Cortex of kidney (tissue), 1 donor: ENCODE measurements at places on chromosomes 3 and 15.

- DNase-seq = no peak
Observed at GRCh38 chr15:62426387-62426956, 261.4 kb upstream of the C2CD4B start.

GRCh38 chr15:71162309-71162708 lies 47.0 kb downstream of the THSD4 start:
- DNase-seq = no peak

DNA sequence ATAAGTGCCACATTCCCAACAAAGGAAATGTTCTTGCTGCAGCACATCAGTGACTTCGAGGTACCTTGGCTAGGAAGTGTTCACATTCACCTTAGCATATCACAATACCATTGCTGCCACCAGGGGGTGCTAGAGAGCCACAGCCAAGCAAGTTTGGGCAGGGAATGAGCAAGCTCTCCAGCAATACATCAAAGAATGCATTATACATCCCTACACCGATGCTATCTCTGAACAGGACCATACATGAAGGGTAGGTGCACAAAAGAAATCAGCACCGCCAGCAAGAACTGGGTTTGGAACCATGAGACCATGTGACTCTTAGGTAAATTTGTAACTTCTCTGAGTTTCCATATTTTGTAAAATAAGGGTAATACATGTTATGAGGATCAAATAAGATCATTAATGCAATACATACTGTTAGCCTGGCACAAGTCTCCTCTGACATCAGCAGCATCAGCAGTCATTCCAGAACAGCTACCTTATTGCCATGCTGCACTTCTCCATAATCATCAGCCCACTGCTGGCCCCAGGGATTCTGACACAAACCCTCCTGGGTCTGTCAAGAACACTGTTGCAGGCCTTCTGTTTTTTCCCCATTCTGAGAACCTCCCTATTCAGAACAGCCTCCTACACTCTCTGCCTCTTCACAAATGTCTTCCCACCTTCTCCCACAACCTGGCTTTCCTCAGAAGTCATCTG lies 37.5 kb downstream of the RYK start:
- DNase-seq = no peak

- DNase-seq = no peak
Observed at GRCh38 chr3:100084100-100084806, 30.0 kb downstream of the FILIP1L start.

DNA sequence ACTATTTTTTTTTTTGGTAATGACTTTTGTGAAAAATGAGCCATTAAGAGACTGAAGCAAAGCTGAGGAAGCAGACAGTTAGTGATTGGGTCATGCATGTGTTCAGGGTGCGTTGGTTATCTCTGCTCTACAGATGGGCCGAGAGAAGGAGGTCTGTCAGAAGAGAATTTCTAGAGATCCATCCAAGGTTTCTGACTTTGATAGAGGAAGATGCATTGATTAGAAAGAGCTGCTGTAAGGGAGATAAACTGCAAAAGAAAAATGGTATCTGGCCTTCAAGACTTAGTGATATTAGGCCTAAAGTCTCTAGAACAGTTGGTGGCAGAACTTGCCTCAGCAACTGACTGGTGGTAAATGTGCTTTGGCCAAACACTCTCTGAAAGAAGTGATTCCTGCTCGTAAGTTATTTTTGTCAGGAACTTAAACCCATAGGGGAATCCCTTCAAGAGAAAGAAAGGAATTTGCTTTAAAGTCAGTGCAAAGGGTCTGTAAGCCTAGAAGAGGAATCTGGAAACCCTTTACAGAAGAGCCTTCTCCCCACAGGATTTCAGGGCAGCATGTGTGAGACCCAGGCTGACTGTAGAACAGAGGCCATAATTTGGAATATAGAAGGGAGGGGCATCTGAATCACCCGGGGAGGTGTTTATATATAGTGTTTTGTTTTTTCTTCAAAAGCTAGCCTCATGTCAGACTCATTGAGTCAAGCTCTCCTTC lies 67.8 kb downstream of the OPA1 start:
- DNase-seq = no peak

DNA sequence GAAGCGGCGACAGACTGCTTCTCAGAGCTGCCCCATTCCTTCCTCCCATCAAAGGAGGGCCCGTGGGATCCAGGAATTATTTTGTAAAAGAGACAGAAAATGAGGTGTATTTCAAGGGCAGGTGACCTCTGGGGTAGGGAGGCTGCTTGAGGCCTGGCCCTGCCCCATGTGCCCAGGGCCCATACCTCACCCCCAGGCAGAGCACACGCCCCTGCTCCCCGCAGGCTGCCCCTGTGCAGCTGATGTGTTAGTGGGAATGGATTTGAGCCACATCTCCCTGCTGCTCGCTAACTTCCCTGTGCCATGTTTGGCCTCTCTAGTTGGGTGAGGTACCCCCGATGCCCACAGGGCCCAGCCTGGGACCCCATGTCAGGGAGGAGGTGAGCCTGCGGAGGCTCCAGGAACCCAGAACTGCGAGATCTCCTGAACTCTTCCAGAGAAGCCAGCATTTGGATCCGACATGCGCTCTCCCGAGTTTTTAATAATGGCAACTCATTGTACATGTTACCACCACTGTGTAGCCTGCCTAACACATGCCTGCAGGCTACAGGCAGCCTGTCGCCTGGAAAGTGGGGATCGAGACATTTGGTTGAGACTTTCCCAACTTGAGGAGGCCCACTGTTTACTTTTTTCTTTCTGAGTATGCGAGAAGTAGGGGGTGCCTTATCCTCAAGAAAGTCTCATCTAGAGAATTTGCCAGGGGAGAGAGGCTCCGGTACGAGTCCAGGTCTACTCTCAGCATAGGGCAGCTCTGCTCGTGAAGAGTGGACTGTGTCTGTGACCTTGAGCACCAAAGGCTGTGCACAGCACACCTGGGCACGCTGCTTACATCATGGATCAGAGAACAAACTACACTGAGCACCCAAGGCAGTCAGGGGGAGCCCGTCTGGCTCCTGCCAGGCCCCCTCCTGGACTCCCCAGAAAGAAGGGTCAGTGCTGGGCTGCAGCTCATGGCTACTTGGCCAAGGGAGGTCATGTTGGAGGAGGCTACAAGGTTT lies 36.1 kb downstream of the PCSK6 start:
- DNase-seq = no peak

DNA sequence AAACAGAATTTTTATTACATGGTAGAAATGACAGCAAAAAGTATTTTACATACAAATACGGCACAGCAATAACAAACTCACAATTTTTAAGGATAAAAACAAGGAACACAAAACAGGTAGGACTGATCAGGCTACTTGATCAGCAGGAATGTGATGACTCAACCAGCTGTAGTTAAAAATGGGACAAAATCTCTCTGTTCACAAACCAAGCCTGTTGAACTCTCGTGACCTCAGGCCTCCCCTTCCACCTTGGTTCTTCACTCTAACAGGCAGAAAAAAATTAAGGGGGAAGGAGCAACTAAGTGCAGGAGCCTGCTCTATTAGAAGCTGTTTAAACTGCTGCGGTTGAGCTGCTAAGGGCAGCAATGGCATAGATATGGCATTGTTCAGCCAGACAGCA lies 18.7 kb downstream of the FBXL22 start:
- DNase-seq = no peak

- DNase-seq = no peak
Observed at GRCh38 chr3:53941184-53941583, 49.5 kb upstream of the SELENOK start.

DNA sequence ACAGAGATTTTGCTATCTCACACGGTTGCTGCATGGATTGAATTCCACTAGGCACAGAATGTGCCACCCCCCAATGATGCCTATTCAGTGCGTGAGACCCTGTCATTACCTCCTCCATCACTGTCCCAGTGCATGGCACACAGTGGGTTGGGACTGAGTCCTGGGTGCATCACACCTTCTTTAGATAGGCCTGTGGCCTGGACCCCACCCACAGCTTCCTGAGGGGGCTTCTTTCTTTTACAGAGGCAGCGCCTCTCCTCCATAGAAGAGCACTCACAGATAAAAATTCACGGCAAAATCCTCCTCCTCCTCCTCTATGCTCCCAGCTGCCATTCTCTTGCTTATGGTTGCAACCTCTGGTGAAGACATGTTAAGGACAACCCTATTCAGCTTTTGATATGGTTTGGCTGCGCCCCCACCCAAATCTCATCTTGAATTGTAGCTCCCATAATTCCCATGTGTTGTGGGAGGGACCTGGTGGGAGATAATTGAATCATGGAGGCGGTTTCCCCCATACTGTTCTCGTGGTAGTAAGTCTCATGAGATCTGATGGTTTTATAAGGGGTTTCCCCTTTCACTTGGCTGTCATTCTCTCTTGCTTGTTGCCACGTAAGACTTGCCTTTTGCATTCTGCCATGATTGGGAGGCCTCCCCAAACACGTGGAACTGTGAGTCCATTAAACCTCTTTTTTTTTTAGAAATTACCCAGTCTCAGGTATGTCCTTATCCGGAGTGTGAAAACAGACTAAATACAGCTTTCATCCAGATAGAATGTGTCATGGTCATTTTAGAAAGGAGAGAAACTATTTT lies 147.6 kb downstream of the KLF13 start:
- DNase-seq = no peak

DNA sequence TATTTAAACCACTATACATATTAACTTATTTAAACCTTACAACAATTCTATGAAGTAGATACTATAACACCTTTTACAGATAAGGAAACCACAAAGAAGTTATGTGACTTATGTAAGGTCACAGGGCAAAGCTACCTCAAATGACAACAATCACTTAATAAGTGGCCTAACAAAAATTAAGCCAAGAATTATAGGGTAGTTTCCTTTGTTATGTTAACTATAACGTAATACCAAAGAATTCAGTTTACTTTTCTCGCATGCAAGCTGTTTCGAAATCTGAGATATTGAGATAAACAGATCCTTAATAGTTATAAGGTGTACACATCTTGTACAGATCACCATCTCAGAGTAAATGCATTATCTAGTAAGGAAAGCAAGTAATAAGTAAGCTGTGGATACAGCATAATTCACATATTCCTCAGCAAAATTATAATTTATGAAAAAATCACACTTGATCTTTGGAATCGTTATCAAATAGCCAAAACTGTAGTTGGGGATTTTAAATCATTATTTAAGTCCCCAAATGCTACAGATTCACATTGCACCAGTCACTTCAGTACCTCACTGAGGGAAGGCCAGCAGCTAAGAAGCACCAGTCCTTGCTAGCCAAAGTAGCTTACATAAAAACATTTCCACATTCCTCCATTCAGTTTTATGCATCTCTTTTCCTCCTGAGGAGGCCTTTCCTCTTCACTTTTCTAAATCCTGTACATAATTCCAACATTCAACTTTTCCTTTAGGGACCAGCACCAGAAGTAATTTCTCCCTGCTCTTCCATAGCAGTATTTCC lies 226.8 kb downstream of the TBC1D5 start:
- DNase-seq = no peak

DNA sequence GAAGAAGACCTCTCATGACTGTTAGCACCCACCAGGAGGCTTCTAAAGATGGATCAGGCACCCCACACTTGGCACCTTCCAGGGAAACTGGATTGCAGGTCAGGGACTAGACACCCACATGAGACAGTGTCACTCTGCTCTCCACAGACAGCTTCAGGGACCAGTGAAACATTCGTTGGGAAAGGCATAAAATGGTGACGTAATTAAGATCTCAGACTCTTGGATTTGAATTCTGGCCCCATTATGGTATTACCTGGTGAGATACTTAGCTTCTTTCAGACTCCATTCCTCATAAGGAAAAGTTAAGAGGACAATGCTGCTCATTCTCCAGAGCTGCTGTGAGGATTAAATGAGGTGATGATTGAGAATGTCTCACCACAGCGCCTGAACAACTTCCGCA lies 261.1 kb downstream of the ARRDC4 start:
- DNase-seq = no peak

- no peak for DNase-seq
Observed at GRCh38 chr3:168506589-168506988, 410.9 kb upstream of the GOLIM4 start.

DNA sequence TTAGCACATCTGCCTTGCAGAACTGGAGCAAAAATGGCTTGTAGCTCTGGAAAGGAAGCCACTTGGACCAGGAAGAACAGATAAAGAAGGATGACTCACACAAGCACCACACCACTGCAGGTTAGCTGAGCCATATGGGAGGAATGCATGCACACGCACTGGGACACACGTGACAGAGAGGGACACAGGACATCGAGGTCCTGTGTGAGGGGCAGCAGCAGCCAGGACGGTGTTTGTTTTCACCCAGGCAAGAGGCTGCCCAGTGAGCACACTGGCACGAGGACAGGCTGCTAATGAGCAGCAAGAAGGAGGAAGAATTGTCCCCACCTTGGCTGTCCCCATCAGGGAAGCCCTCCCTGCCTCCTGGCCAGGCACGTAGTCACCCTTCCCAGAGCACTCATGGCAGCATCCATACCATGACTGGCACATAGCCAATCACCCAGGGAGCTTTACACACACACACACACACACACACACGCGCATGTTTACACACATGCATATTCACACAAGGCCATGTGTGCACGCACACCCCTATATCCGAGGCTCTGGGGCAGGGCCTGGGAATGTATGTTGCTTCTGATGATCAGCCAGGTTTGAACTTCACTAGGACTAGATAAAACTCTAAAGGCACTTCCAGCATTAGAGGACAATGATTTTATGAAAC lies 24.0 kb upstream of the SPTBN5 start:
- no peak for DNase-seq

- no peak for DNase-seq
Observed at GRCh38 chr3:109442531-109442930, 105.2 kb upstream of the DPPA4 start.

DNA sequence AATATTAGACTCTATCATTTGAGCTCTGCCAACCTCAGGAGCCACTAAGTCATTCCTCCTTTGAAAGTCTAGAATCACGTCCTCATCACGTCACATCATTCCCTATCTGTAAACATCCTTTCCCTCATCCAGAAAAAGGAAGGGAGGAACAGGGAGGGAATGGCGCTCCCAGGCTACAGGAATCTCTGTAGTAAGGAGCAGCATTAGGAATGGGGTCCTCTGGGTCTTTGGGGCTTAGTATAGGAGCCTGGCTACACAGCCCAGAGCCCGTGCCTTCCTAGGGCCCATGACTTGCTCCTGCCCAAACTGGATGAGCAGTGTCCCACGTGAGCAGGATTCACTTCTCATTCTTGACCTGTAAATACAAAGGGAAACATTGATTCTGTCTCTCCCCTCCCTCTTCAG lies 1.6 kb downstream of the TAGLN3 start:
- DNase-seq = no peak

DNA sequence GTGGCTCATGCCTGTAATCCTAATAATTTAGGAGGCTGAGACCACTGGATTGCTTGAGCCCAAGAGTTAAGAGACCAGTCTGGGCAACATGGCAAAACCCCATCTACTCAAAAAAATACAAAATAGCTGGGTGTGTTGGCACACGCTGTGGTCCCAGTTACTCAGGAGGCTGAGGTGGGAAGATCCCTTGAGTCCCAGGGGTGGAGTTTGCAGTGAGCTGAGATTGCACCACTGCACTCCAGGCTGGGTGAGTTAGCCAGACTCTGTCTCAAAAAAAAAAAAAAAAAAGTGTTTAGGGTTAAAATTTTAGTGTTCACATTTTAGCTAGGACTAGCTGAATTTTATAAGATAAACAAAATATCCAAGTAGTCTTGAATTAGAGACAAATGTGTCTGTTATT lies 1340.1 kb upstream of the EPHA6 start:
- no peak for DNase-seq
